Islet precursor cell (in vitro differentiated cells): ENCODE measurements at places on chromosomes 1 and 21.

DNA sequence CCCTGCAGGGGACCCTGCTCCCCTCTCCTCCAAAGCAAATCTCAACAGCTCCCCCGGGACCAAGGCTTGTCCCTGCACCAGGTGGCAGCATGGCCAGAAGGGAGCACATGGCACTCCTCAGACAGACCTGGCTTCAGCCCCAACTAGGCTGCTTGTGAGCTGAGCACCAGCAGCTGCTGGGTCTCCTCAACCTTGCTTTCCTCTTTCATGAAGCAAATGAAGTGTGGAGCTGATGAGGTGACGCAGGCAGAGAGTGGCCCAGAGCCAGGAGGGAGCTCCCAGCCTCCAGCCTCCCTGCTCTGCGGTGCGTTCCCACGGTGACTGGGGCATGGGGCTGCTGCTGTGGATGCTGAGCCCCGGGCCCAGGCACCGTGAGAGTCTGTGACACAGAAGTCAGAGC is 34.0 kb downstream of the MEGF6 start:
- DNase-seq = no peak

GRCh38 chr1:40625076-40625475 is 40.4 kb downstream of the RIMS3 start:
- peak; percentile 55 for DNase-seq

- no peak for DNase-seq
Observed at GRCh38 chr1:199690496-199690895, 337.0 kb upstream of the NR5A2 start.

- DNase-seq = no peak
Observed at GRCh38 chr1:218969006-218969405, 204.7 kb upstream of the LYPLAL1 start.

DNA sequence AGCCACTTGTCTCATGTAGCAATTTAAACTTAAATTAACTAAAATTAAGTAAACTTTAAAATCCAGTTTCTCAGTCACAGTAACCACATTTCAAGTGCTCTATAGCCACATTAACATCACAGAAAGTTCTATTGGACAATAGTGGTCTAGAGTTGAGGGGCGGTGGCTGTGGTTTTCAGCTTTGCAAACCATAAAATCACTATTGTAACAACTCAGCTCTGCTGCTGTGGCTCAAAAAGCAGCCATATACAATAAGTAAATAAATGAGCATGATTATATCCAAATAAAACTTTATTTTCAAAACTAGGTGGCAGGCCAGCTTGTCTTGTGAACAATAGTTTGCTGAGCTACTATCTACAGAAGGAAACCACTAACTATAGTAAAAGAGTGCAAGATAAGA is 43.4 kb upstream of the C1orf53 start:
- DNase-seq = no peak

GRCh38 chr1:168879896-168880734 is 151.1 kb upstream of the DPT start:
- no peak for DNase-seq

DNA sequence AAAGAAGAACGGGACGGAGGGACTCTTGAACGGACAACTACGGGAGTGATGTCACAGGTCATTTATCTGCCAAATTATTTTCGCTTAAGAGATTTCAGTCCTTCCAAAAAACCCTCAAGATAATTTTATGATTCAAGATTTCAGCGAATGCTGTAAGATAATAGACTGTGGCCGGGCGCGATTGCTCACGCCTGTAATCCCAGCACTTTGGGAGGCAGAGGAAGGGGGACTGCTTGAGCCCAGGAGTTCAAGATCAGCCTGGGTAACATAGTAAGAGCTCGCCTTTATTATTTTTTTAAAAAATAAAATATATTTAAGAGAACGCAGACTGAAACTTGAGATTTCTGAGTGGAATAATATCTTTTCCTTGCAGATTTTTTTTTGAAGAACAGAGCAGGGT is 609 bp downstream of the RWDD2B start:
- DNase-seq = no peak

DNA sequence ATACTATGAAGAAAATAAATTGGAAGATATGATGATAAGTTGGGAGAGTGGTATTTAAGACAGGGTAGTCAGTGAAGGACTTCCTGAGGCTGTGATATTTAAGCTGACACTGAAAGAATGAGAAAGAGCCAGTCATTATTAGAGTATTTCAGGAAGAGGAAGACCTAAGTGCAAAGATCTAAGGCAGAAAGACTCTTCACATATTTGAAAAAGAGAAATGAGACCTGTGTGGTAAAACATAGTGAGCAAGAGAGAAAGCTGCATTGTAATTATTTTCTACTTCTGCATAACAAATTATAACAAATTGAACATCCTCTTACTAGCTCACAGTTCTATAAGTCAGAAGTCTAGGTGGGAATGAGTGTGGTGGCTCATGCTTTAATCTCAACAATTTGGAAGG is 34.6 kb upstream of the DOCK7 start:
- no peak for DNase-seq

DNA sequence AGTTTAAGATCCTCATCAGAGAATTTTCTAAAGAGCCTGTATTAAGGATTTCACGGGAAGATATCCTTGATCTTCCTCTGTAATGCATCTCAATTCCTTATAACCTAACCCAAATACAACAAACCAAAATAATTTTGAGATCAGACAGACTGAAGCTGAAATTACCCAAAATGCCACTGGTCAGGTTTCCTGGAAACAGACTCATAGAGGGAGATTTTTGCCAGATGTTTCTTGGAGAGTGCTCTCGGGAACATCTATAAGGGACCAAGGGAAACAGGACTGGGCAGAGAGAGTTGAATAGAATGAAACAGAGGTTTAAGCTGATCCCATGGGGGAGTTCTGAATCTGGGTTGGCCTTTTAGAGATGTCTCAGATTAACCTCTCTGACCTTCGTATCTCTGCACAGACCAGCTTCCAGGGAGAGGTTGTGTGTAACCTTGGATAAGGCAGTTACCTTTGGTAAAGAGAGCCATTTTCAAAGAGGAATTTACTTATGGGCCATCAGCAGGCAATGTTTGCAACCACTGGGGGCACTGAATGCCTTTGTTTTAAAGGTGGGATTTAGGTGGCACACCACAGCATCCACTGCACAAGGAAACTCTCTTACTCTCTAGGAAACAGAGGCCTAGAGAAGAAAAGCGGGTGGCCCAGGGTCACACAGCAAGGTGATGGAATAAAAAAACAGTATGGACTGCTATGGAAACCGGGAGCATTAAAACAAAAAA is 130.8 kb upstream of the SGIP1 start:
- DNase-seq = no peak
